Osteocyte (in vitro differentiated cells): ENCODE measurements at places on chromosomes 11 and 22.

- no peak overlapping the region for H3K27ac ChIP-seq
- no peaks in the 10 kb centered on the region for H3K27me3 ChIP-seq
- DNase-seq: no peak
- H3K4me1 ChIP-seq: peaks cover 7% of the 10 kb centered on the region
- H3K4me3 ChIP-seq: no peak overlapping the region
Observed at GRCh38 chr11:117020287-117020686, 77.9 kb downstream of the SIK3 start.

GRCh38 chr11:106668147-106668546 lies 350.1 kb downstream of the GUCY1A2 start:
- no peaks in the 10 kb centered on the region for H3K36me3 ChIP-seq
- no peak for DNase-seq
- no peak overlapping the region for H3K4me3 ChIP-seq
- peaks cover 2% of the 10 kb centered on the region for H3K27me3 ChIP-seq

GRCh38 chr11:71130106-71130505 lies 122.3 kb downstream of the SHANK2 start:
- no peak overlapping the region for H3K27ac ChIP-seq
- H3K36me3 ChIP-seq: no peaks in the 10 kb centered on the region
- H3K4me3 ChIP-seq: no peak overlapping the region
- no peak for DNase-seq

DNA sequence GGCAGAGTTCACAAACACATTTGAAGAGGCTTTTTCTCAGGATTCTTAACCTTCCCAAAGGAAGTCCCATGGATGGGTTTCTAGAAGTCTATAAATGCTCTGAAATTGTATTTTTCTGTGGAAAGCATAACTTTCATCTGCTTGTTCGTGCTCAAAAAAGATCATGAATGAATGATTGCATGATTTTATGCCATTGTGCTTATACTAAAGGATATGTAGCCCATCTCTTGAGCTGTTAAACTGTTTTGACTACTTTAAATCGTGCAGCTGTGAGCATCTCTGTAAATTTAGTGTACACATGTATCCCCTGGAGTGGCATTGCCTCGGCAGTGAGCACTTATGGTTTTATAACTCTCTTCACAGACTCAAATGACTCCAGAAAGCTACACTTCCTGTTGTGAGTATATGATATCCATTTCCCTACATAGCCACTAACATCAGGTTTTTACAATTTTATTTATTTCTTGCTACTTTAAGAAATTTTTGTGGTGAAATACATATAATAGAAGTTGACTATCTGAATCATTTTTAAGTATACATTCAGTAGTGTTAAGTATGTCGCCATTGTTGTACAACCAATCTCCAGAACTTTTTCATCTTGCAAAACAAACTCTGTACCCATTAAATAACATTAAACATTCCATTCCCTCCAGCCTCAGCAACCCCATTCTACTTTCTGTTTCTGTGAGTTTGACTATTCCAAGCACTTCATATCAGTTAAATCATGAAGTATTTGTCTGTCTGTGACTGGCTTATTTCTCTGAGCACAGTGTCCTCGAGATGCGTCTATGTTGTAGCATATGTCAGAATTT lies 8.0 kb downstream of the NEAT1 start:
- peaks cover 93% of the 10 kb centered on the region for H3K4me1 ChIP-seq
- no peaks in the 10 kb centered on the region for H3K27me3 ChIP-seq
- peak overlapping the region; percentile 98 for H3K4me3 ChIP-seq
- H3K27ac ChIP-seq: peak overlapping the region; percentile 99
- no peak for DNase-seq
- peaks cover 66% of the 10 kb centered on the region for H3K36me3 ChIP-seq

- H3K4me1 ChIP-seq: peaks cover 4% of the 10 kb centered on the region
- H3K36me3 ChIP-seq: no peaks in the 10 kb centered on the region
- DNase-seq: no peak
- peaks cover 50% of the 10 kb centered on the region for H3K27me3 ChIP-seq
- no peak overlapping the region for H3K27ac ChIP-seq
- H3K4me3 ChIP-seq: no peak overlapping the region
Observed at GRCh38 chr11:121572571-121573059, 119.8 kb upstream of the SORL1-AS1 start.

GRCh38 chr22:31537019-31537535 lies 40.7 kb downstream of the SFI1 start:
- peaks cover 7% of the 10 kb centered on the region for H3K4me1 ChIP-seq
- no peak overlapping the region for H3K27ac ChIP-seq
- no peaks in the 10 kb centered on the region for H3K27me3 ChIP-seq
- DNase-seq: no peak
- H3K36me3 ChIP-seq: peaks cover 14% of the 10 kb centered on the region

DNA sequence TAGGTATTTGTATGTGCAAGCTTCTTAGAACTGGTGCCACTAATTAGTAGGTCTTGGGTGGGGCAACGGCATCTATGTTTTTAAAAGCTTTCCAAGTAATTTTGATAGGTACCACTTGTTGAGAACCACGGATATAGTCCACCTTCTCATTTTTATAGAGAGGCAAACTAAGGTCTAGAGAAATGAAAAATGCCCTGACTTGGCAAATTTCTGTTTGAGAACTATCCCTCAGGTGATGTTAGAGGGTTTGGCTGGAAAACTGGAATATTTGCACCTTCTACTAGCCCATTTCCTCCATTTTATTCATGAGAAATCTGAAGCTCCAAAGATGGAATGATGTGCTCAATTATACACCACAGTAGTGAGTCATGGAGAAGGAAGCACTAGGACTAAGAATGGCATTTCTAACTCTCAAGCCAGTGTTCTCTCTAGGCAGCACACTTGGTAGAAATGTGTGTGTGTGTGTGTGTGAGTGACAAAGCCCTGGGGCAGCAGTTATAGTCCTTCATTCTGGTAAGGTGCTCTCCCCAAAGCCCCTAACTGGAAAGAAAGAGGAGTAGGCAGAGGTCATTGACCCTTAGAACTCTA lies 1.8 kb upstream of the TMEM86A start:
- peaks cover 16% of the 10 kb centered on the region for H3K4me1 ChIP-seq
- no peak for DNase-seq
- H3K27me3 ChIP-seq: peaks cover 5% of the 10 kb centered on the region
- H3K27ac ChIP-seq: no peak overlapping the region
- H3K36me3 ChIP-seq: no peaks in the 10 kb centered on the region

- H3K4me3 ChIP-seq: no peak overlapping the region
- DNase-seq: no peak
- no peaks in the 10 kb centered on the region for H3K27me3 ChIP-seq
- peaks cover 29% of the 10 kb centered on the region for H3K4me1 ChIP-seq
Observed at GRCh38 chr11:48013269-48013901, 33.0 kb downstream of the PTPRJ start.

- H3K27ac ChIP-seq: no peak overlapping the region
- H3K27me3 ChIP-seq: no peaks in the 10 kb centered on the region
- no peak overlapping the region for H3K4me3 ChIP-seq
- peaks cover 45% of the 10 kb centered on the region for H3K4me1 ChIP-seq
Observed at GRCh38 chr11:111633756-111634362, 31.6 kb downstream of the SIK2 start.

- no peaks in the 10 kb centered on the region for H3K4me1 ChIP-seq
- H3K4me3 ChIP-seq: no peak overlapping the region
- DNase-seq: no peak
- H3K27ac ChIP-seq: no peak overlapping the region
- peaks cover 7% of the 10 kb centered on the region for H3K27me3 ChIP-seq
Observed at GRCh38 chr11:2844116-2844842, 41.3 kb downstream of the CDKN1C start.

DNA sequence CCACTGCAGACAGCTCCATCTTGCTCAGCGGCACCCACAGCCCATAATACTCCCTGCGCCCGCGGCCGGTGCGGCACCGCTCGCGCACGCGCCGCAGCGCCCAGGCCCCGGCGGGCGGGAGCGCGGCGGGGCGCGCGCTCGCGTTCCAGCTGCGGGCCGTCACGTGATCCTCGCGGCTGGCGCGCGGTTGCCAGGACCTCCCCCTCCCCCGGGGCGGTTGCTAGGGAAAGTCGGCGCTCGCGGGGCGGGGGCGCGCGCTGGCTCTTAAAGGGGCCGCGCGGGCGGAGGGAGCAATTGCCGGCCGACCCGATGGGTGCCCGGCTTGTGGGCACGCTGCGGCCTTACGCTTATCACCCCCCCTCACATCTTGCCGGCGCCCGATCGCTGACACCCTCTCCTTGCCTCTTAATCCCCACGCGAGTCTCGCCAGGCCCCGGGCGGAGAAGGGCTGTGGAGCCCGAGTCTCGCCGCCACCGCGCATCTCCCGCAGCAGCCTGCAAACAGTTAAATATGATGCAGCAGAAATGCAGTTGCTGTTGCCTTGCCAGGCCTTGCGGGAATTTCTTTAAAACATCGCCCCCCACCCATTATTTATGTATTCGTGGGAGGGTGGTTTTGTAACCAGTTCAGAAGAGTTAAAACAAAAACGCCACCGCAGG lies at the start of gene CBX6:
Gene CBX6, minus strand, starts transcription at position 45 of the 659 bp plus-strand sequence. Its CDS starts 26 bp downstream, at position 19.
- peaks cover 5% of the 10 kb centered on the region for H3K36me3 ChIP-seq
- peak within 1 kb of the TSS; percentile 98 for H3K27ac ChIP-seq
- peak within 1 kb of the TSS; percentile 92 for H3K4me3 ChIP-seq
- peaks cover 23% of the 10 kb centered on the region for H3K4me1 ChIP-seq

GRCh38 chr11:20493340-20493739 lies 105.8 kb downstream of the PRMT3 start:
- no peak overlapping the region for H3K27ac ChIP-seq
- no peaks in the 10 kb centered on the region for H3K4me1 ChIP-seq
- peaks cover 7% of the 10 kb centered on the region for H3K36me3 ChIP-seq
- H3K27me3 ChIP-seq: no peaks in the 10 kb centered on the region
- DNase-seq: no peak
- H3K4me3 ChIP-seq: no peak overlapping the region

DNA sequence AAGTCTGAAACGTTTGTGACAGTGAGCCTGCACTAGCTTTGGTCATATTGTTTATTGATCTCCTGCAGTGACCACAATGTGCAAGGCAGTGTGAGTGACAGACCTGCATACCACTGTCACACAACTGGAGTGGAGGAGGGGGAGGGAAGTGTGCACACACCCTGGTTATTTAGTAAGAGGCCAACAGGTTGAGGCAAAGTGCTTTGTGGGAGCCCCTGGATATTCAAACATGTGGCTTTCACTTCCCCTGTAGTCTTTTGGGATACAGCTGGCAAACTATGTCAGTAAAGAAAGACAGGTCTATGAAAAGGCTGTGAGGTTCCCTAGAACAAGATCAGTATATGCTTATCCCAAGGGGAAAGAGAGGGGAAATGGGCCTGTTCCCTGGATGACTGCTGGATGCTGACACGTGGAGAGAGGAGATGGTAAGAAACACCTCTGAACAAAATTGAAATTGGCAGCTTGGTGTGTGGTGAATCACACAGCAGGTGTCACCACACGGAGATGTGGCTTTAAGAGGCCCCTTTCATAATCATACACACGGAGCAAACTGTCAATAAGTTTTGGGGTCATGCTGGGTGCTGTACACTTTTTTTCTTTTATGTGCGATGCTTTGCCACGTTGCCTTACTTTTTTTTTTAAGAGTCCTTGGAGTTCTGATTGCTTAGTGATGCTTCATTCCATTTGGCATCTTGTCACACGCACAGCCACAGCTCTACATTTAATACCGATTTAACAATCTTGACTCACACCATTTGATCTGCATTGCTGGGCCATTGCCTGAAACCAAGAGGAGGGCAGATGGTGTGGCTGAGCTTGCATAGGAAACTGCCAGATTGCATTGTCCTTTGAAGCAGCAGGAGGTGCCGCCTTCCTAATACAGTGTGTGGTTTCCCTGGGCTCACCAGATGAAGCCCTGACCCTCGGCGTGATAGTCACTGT lies 11.3 kb downstream of the OSBP2 start:
- H3K27ac ChIP-seq: no peak overlapping the region
- no peak for DNase-seq
- H3K4me3 ChIP-seq: no peak overlapping the region
- H3K27me3 ChIP-seq: no peaks in the 10 kb centered on the region

- no peak for DNase-seq
- no peaks in the 10 kb centered on the region for H3K27me3 ChIP-seq
- H3K4me3 ChIP-seq: no peak overlapping the region
Observed at GRCh38 chr11:16365581-16366228, 9.4 kb upstream of the SOX6 start.

DNA sequence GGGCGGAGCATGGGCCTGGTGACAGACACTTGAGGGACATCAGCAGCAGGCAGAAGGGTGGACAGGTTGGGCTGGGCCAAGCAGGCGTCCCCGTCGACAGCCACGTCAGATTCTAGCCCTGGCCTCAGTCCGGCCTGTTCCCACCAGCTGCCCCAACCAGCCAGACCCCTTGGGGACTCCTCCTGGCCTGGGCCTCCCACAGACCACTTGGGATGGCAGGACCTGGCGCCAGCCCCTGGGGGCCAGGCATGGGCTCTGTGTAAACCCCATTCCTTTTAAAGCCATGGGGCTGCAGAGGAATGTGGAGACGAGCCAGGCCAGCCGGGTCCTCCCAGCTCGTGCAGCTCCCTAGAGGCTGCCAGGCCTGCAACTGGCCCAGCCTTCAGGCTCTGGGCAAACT lies 4.7 kb upstream of the SUSD2 start:
- H3K27me3 ChIP-seq: no peaks in the 10 kb centered on the region
- H3K36me3 ChIP-seq: peaks cover 6% of the 10 kb centered on the region
- no peak overlapping the region for H3K27ac ChIP-seq

- H3K4me1 ChIP-seq: no peaks in the 10 kb centered on the region
- H3K27me3 ChIP-seq: peaks cover 32% of the 10 kb centered on the region
- DNase-seq: no peak
Observed at GRCh38 chr11:44356351-44356750, 46.4 kb upstream of the ALX4 start.

DNA sequence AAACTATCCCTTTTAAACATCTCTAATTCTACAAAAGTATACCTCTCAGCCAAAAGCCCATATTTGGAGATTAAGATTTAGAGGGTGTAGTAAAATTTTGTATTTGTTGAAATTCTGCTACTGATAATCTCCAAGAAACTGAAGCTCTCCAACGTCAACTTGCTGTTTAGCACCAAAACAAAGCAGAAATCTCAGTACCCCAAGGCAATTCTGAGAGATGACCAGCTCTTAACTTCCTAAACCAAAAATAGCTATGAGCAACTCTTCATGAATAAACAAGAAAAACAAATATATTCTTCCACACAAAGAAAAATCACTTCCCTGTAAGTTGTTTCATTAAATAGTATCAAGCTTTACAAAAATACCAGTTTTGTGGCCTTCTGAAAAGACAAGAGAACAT lies 13.3 kb downstream of the RRAS2 start:
- DNase-seq: no peak
- H3K27me3 ChIP-seq: no peaks in the 10 kb centered on the region

DNA sequence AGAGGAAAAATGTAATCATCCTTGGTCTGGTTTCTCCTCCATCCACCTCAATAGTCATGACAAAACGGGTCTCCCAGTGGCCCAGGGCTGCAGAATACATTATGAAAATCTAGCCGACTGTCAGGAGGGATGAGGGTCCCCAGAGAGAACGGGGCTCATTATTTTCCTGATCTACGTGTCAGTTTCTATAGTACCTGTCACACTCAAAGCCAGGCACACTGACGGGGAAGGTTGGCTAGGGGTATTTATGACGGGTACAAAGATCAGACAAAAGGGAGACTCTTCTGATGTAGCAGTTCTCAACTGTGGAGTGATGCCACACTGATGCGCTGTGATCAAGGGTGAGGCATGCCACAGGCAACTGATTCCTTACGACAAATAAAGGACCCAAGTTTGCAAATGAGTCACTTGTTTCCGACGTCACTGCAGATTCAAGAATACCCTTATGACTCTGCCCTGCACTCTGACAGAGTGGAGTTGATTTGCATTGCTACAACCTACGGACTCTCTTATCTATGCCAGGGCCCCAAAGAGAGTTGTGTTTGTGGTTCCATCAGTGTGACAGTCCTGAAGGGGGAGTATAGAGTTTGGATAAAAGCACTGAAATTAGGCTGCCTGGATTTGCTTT lies 188.2 kb upstream of the TBCEL start:
- no peaks in the 10 kb centered on the region for H3K36me3 ChIP-seq
- H3K4me1 ChIP-seq: no peaks in the 10 kb centered on the region
- no peak overlapping the region for H3K27ac ChIP-seq
- no peak overlapping the region for H3K4me3 ChIP-seq
